Stomach (tissue), 19 donors: ENCODE measurements at places on chromosomes 5 and 9.

- DNase-seq = no peak
Observed at GRCh38 chr9:137273095-137273490, 4.4 kb upstream of the TOR4A start.

DNA sequence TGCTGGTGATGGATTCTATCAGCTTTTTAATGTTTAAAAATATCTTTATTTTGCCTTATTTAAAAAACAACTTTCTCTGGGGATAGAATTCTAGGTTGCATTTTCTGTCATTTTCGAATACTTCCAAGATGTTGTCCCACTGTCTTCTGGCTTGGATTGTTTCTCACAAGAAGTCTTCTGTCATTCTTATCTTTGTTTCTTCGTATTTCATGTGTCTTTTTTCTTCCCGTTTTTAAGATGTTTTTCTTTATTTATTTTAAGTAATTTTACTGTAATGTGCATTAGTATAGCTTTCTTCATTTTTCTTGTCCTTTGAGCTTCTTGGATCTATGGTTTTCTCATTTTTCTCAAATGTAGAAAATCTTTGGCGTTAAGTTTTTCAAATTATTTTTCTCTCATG lies 19.1 kb downstream of the STX17 start:
- no peak for DNase-seq

- no peak for DNase-seq
Observed at GRCh38 chr9:133995012-133995896, 3.1 kb upstream of the VAV2 start.

GRCh38 chr5:130550562-130550928 lies 614.5 kb downstream of the HINT1 start:
- no peak for DNase-seq

DNA sequence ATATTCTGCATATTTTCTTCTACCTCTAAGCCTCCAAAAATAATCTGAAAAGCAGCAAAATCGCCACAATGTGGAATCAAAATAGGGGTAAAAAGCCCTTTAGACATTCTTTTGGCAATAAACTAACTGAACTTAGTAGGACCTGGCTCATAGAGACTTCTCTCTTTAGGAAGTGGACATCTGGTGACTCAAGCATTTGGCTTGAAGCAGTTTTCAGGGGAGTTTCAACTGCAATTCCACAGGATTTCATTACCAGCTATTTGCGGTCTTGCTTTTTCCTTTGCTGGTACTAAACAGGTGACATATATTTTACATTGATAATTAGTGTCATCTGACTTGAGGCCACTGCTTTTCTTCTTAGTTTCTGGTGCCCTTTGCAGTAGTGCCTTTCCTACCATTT lies 173.2 kb upstream of the FBN2 start:
- no peak for DNase-seq

DNA sequence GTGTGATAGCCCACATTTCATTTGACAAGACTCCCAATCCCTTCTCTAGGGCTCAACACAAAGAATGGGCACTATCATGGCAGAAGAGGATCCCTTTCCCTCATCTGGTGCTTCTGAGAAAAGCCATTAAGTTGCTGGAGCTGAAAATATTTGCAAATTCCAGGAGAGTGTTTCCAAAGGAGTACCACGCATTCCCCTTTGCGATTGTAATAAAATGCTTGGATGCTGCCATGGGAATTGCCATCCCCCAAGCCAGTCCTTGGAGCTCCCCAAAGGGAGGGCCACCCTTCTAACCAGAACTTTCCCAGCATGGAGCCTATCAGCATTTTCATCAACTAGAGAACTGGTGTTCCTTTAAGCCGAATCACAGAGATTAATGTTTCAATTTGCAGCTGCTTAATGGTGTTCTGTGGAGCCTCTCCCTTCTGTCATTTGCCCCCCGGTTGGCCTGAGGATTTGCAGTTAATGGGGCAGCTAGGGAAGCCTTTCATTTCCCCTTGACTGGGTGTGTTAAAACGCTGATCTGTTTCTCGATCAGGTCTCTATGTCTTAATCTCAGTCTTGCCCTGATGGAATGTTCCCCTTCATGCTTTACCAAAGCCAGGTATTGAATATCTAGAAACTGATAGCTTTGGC lies 133.0 kb downstream of the ENC1 start:
- DNase-seq = no peak

DNA sequence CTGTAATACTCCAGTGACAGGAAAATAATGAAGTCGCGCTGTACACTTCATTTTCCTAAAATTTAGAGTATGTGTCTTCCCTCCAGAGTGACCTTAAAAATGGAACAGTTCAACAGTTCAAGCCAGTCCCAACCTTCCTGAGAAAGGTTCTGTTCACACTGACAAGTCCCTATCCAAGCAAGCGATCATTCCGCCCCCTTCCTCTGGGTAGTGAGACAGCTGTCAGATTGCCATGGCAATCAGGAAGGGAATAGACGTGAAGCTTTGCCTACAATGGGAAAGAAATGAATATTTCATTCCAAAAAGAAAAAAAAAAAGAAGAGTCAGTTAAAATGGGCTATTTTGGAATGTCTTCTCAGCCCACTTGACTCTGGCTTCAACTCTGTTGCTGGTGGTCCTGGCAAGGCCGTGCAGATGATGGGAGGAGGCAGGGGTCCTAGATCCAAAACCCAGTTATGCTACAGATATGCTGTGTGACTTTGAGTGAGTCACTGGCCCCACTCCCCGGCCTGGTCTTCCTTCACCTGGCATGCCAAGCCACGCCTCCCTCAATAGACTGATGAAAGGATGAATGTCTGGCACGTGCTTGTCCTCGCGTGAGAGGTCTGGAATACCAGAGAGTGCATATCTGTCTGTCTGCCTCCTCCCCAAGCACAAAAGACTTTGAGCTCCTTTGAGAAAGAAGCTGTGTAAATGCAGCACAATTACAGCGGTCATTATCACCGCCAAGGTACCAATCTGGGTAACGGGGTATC lies 165.8 kb upstream of the WWC1 start:
- DNase-seq = no peak

DNA sequence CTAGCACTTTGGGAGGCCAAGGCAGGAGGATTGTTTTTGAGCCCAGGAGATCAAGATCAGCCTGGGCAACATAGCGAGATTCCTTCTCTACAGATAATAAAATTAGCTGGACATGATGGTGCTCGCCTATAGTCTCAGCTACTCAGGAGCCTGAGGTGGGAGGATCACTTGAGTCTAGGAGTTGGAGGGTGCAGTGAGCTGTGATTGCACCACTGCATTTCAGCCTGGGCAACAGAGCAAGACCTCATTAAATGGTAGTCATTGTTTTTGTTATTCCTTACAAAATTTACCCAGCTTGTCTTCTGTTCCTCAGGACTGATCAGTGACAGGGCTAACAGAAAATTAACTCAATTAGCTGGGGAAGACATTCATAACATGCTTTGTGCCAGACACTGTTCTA lies 104.5 kb downstream of the NDFIP1 start:
- DNase-seq = no peak

DNA sequence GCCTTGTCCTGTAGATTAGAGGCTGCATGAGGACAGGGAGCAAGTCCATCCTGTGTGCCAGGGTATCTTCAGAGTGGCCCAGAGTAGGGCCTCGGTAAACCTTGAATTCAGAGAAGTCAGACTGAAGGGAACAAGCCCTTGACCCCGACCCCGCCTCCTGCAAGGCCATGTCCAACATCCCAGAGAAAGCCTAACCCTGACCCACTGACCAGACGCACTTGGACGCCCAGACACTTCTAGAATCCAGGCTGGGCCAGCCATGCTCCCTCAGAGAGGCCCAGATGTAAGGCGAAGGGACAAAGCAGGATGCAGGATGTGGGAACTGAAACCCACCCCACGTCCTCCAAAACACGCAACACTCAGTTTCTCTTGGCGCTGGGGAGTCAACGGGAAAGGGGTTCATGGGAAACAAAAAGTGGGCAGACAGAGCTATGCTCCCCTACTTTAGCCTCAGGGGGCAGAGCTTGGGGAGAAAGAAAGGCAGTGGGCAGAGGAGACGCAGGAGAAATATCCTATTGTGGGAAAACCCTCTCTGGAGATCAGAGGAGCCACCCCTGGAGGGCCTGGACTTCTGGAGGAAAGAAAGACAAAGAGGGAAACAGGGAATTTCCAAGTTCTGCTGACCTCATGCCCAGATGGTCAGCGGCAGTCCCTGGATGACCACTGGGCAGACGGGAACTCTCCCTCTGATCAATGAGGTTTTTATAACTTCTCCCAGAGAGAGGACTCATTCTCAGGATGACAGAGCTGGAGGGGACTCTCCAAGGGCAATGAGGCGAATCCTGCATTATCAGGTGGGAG lies 13.0 kb downstream of the TNIP1 start:
- DNase-seq = no peak

DNA sequence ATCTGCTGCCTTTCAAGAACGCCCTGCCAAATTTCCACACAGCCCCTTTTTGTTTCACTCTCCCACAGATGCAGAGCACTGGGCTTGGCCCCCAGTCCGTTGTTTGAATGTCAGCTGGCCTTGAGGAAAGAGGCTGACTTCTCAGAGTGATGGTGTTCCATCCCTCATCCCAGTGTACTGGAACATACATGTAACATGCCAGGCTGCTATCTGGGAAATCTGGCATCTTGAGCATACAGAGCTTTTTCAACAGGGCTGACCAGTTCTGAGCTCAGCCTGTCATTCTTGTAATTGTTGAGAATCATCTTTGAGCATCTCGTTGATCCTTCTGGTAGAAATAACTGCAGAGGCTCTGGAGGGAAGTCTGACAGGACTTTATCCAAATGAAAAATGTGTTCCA lies 2.8 kb downstream of the GALNT10 start:
- DNase-seq = no peak

DNA sequence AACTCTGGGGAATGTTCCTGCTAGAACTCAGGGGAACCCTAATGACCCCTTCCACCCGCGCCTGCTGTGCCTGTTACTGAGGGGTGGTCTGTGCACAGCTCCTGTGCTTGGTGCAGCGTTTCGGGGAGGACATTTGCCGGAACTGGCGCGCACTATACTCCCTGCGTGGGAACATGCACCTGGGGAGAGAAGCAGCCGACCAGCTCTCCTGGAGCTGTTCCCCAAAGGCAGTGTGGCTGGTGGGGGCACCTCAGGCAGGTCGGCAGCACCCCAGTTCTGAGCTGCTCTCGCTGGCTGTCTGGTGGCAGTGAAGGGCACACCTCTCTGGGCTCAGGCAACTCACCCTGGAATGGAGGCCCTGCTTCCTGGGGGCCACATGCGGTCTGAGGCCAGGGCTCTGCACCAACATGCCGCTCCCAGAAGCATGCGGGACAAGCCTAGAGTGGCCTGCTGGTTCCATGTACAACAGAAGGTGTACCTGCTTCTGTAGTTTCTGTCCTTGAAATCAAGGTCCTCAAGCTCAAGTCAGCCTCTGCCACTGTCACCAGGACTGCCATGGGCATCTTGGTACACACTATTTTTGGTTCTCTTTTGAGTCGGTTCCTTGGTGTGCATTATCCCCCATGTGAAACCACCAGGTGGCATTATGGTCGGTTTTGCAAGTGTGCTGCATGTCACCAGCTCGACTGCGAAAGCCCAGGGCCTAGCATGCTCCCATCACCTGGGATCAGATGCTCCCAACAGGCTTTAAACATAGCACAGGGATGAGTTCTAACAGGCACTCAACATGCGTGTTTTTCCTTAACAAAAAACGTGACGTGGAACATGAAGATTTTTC lies 7.8 kb upstream of the MRNIP start:
- no peak for DNase-seq

DNA sequence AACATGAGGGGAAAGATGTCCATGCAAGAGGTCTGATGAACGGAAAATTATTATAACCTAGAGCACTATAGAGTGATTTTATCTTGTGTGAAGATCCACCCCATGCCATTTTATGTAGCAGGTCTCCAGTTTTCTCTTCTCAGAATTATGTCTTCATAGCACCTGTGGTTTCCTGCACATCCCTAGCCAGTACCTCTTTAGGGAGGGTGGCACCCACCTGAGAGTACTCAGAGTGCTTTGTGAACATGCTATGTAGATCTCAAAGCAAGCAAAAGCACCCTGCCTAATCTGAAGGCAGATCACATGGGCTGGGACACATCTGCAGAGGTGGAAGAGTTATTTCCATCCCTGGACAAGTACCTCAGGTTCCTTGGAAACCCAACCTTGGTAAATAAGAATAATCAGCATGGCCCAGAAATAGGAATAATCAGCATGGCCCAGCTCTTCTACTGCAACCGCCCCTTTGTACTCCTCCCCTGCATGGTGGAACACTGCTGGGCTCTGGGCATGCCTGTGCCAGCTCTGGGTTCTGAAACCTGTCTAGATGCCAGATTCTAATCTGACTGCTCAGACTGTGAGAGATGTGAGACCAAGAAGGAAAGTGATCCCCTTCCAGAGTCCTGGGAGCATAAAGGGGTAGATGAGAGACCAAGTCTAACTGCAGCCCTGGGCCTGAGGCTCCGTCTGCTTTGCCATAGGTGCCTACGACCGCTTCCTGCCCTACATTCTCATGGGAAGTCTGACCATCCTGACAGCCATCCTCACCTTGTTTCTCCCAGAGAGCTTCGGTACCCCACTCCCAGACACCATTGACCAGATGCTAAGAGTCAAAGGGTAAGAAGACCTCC lies 23.7 kb downstream of the SLC22A5 start:
- no peak for DNase-seq

DNA sequence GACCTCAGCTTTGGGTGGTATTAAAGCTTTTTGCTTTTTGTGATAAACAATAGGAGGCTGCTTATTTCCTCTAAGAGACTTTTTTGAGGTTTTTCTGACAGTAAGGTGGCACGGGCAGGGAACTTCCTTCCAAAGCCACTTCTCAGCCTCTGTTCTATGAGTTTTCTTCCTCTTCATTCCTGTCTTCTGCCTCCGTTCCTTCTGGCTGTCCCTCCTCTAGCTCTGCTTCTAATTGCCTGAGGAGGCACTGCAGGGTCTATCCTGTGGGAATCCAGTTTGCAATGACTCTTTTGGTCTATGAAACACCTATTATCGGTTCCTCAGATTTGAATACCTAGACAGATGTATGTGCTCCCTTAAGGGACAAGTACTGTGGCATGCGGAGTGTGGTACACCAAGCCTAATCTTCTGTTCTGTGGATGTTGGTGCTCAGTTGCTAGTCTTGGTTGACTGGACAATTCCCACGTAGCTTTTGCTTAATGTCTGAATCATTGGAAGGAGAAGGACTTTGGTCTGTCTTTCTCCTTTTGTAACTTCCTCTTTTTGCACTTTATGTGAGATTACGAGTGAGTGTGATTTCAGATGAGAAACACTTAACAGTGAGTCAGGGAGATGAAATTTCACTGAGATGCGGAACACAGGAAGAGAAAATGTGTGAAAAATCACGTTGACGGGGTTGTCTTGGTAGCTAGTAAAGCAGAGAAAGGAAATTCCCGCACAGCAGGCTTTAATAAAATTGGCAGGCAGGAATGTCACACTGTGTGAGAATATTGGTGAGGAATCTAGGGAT lies 305.2 kb downstream of the EFNA5 start:
- peak; percentile 9 for DNase-seq

GRCh38 chr5:150303660-150304386 lies 1.1 kb upstream of the ARSI start:
- DNase-seq = no peak
